ENCODE measurements at places on chromosomes 2 and 18. TPM values are rescaled to one million over a fixed set of nuclear protein-coding genes. Genes with fewer than 3 reads are reported as not detected.

Gene RIT2
- not detected for polyA plus RNA-seq

Gene ROCK1
- 41.7 TPM for polyA plus RNA-seq

Gene LAMA1
- not detected for polyA plus RNA-seq

Gene DGKD
- polyA plus RNA-seq = 32.6 TPM

Gene HOXD1
- not detected for polyA plus RNA-seq

Gene UGT1A10
- polyA plus RNA-seq = not detected

Gene REEP1
- not detected for polyA plus RNA-seq

Gene HOXD12
- polyA plus RNA-seq = not detected

Gene IGFBP5
- not detected for polyA plus RNA-seq

DNA sequence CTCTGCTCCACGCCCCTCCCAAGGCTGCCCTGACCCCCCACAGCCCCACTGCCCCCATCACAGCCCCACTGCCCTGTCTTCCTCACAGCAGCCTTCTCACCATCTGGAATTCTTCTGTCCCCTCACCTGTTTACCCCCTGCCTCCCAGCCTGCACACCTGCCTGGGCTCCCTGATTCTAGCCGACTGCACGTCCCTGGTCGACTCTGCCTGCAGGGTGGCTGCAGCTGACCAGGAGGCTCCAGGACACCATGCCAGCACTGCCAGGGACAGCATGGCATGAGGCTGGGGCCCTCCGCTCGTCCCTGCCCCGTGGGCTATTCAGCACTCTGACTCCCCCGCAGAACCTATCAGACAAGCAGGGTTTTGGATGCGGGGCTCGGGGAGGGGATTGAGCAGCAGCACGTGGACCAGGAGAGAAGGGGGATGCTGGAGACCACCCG, 254.1 kb downstream of the HDAC4 start:
- no peak for DNase-seq

- no peak for DNase-seq
Measured at GRCh38 chr2:14716319-14716718, 83.8 kb downstream of the LRATD1 start.

- no peak for DNase-seq
Measured at GRCh38 chr2:10163498-10164486, 41.3 kb downstream of the RRM2 start.

DNA sequence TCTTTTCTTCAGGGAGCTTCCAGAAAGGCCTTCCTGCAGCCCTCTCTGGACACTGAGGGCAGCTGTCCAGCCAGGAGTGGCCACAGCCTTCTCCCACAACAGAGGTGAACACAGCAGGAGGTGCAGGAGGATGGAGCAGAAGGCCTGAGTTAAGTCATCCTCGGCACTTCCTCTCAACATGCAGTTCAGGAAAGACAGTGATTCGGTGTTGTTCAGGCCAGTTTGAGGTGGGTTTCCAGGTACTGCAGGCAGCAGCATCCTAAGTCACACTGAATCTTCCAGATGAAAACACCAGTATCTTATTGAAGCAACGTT, 225.3 kb upstream of the PXDN start:
- no peak for DNase-seq

DNA sequence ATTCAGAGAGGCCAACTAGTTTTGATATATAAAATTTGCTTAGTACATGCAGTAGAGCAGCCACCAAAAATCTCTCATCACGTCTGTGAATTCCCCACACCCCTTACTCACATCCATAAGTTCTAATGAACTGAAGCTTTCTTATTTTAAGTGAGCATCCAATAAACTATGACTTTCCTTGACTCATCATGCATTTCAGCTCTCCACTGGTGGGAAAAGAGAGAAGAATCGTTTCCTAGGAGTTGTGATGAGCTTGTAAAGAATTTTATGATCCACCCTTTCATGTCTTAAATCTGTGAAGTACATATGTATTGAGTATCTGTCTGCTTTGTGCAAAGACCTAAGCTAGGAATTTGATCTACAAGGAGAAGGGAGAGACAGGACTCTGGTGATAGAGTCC, 428.6 kb downstream of the SETBP1 start:
- no peak for DNase-seq

GRCh38 chr18:2559249-2559648, 12.1 kb downstream of the METTL4 start:
- DNase-seq = no peak

DNA sequence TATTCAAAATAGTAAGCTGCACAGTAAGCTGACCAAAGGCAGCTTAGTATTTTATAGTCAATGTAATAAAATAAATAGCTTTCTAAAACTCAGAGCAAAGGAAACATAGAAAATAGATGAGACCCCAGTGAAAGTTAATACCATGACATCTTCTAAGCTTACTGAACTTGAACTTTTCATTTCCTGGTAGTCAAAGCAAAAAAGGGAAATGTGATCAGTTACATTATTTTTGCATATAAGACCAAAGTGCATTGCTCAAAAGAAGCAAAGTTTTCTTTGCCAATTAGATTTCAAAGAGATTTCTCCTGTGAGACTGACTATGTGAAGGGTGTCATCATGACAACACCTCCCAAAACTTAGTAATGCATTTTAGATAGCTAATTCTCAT, 70.2 kb downstream of the MYO1B start:
- DNase-seq = no peak

GRCh38 chr2:223566396-223566795, 35.8 kb downstream of the SCG2 start:
- DNase-seq = no peak

GRCh38 chr2:172090044-172090961, 5.0 kb downstream of the DLX1 start:
- no peak for DNase-seq

DNA sequence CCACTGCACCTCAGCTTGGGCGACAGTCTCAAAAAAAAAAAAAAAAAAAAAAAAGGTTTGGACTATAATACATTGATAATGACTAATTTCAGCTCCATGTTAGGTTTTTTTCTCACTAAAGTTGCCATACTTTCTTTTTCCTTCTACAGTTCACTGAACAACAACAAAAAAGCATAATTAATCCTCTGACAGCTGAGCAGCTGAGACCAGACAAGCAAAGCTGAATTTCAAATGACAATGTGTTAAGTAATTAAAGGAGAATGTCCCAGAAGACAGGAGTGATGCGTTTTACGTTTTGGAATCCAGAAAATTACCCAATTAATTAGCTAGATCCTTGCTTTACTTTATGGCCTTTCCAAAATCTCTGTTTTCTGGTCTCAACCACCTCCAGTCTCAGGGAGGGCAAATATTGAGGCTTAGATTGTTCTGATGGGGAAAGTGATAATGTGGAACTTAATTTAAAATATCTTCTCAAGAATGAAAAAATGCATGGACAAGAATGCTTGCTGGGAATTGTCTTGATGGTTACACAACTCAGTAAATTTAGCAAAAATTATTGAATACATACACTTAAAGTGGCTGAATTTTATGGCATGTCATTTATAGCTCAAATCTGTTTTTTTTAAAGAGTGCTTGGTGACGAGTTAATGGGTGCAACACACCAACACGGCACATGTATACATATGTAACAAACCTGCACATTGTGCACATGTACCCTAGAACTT, 17.4 kb upstream of the RMDN2 start:
- DNase-seq = no peak

DNA sequence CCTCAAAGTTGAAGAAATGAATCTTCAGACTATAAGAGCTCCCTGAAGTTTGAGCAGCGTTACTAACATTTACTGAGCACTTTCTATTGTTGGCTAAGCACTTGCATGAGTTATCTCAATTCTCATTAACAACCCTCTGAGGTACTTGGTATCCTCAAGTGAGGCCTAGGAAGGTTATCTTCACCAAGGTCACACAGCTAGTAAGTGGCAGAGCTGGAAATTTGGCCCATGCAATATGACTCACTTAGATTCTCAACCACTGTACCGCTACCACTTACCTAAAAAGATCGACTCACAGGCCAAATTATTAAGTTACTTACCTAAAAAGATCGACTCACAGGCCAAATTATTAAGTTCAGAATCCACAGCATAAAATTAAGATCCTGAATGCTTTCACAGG, 8.7 kb upstream of the METAP1D start:
- DNase-seq = no peak

Data from CD8-positive, alpha-beta memory T cell (primary cell).